ENCODE measurements at places on chromosomes 3 and 15.

GRCh38 chr3:28745436-28745835, 396.8 kb upstream of the AZI2 start:
- no peak for DNase-seq

DNA sequence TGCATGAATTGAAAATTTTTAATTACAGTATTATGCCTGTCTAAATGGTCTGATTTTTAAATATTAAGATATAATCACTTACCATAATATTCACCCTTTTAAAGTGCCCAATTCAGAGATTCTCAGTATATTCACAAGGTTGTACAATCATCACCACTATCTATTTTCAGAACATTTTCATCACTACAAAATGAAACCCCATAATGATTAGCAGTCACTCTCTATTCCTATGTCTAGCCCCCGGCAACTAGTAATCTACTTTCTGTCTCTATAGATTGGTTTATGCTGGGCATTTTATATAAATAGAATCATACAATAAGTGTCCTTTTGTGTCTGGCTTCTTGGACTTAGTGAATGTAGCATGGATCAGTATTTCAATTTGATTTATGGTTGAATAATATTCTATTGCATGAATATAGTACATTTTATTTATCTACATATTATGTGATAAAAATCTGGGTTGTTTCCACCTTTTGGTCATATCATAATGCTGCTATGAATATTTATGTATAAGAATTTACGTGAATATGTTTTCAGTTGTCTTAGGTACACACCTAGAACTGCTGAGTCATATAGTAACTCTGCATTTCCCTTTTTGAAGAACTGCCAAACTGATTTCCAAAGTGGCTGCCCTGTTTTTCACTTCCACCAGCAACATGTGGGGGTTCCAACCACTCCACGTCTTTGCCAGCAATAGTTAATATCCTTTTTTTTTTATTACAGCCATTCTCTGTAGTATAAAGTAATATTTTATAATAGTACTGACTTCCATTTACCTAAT, 485.7 kb upstream of the ZNF385D start:
- DNase-seq = no peak

DNA sequence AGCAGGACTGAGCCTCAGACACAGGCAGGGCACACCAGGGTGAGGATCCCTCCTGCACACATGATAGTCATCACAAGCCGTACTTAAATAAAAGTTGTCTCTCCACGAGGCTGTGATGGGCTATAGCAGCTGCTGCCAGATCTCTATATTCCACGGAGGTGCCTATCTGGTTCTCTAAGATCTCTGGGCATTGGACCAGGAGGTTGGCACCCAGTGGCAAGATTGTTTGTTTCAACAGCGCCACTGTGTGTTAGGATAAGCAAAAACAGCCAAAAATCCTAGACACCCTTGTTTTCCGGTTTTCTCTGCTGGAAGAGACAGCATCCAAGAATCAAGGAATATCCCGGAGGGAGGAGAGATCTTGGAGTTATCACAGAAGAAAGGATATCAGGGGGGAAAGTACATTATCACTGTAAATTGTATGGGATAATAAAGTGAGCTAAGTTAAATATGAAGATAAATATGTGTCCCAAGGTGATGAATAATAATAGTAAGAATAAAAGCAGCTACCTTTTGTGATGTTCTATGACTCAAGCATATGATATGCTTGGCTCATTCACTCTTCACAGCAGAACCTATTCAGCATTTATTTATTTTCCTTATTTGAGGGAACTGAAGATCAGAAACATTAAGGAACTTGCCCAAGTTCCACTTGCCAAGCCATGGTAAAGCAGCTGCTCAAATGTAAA, 90.6 kb upstream of the AKAP13 start:
- no peak for DNase-seq

DNA sequence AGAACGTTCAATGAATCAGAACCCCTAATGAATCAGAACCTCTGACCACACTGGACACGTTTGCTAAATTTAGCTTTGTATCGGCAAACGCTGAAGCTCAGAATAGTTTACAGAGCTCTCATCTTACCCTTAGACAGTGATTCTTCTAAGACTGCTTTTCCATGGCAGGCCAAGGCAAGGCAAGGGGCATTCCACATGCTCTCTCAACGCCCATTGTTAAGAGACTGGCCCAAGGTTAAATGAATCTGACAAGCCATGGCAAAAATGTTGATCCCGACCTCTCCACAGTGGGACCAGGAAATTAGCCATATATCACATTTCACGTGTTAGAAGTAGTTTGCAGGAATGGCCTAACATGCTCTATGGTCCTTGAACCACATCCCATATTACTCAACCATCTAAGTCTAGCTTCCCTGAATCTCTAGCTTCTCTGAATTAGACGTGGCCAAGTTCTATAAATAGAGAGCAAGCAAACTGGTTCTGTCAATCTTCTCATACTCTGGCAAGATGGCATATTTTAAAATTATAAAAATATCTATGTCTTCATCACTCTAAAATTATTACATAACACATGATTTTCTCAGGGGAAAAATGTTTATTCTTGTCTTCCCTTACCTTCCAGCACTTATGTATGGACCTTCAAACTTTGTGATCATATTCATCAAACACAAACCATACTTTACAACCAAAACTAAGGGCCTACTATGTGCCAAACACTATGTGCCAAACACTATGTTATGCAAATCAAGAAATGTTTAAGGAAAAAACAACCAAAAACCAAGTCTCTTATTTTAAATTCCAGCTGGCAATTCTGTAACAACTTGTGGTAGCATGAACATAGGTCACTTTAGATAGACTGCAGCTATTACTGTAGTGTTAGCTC, 54.3 kb downstream of the AAGAB start:
- DNase-seq = no peak

DNA sequence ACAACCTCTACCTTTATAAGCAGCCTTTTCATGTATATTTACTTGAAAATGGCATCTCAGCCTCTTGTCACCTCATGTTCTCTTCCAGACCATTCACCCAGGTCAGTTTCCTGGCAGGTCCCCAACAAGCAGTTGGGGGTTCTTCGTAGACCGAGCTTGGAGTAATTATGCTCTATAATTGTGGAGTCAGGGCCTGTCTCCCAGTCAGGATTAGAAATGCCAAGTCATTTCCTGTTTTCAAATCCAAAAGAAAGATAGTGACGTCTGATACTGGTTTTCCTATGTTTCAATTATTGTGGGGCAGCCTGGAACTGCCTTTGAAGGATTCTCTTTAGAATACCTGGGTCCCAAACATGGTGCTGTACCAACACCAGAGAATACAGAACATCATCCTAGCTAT, 430.6 kb downstream of the MECOM start:
- no peak for DNase-seq

DNA sequence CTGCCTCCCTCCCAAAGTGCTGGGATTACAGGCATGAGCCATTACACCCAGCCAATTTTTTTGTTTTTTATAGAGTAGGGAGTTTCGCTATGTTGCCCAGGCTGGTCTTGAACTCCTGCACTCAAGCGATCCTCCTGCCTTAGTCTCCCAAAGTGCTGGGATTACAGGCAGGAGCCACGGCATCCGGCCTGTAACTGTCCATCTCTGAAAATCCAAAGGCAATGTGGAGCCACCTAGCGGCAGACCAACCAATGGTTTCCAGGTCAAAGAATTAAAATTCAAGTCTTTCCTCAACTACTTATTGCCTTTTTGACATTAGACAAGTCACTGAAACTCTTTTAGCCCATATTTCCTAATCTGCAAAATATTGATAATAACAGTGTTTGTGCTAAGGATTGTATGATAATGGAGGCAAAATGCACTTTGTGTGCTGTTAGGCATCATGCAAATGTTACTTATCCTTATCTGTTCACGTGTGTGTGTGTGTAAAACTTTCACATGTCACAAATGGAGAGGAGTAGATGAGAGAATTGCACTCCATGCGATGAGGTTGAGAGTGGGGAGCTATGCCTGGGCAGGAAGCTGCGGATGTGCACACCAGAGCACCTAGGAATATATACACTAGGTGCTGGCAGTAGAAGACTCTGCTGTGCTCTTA, 48.7 kb downstream of the COL8A1 start:
- DNase-seq = no peak

DNA sequence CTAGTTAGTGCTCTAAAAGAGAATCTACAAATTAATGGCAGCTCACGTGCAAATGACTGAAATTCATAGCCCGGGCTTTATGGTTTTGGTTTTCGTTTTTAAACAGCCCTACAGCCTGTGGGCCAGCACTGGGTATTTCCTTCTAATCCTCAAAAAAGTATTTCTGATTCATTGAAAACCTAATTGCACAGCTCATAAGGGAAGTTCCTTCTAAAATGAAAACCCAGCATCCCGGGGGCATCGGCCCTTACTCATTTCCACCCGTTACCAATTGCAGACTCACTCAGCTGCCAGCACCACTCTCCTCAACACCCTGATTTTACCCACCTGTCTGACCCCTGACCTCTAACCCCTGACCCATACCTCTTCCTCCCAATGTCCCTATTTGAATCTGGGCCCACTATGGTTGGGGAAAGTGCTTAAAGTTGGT, 59.5 kb upstream of the ZNF148 start:
- no peak for DNase-seq

- DNase-seq = no peak
Observed at GRCh38 chr3:100500320-100500880, 8.0 kb downstream of the TMEM45A start.

DNA sequence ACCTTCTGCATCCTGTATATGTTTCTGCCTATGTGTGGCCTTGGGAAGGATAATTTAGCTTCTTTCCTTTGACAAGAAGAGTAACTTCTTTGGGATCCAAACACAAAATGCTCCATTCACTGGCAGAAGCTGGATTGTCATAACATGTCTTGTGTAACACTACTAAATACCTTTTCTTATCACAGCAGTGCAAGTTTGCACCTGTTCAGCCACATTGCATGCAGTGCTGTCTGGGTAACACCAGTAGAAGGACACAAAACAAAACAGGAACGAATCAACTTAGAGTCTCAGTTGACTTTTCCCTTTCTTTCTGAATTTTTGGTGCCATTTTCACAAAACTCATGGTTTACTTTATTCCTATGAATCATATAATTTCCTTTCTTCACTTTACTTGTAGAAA, 43.6 kb upstream of the TNIK start:
- DNase-seq = no peak

GRCh38 chr3:37770938-37771918, 90.5 kb upstream of the CTDSPL start:
- no peak for DNase-seq

- DNase-seq = no peak
Observed at GRCh38 chr15:53288542-53288941, 470.9 kb downstream of the WDR72 start.

DNA sequence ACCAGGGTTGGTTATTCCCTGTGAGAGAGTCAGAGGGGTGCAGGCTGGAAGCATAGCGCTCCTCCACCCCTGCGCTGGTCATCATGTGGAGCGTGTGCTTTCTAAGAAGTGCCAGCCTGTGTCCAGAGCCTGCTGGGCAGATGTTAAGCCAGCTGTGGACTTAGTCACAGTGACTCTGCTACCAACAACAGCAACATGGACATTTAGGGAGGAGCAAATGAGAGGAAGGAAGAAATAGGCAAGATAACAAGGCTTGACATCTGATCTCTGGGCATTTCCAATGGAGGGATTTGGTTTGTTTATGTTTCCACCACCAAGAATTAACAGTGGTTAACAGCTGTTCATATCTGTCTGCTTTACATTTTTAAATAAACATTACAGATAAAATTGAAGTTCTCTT, 36.4 kb upstream of the MYZAP start:
- no peak for DNase-seq

DNA sequence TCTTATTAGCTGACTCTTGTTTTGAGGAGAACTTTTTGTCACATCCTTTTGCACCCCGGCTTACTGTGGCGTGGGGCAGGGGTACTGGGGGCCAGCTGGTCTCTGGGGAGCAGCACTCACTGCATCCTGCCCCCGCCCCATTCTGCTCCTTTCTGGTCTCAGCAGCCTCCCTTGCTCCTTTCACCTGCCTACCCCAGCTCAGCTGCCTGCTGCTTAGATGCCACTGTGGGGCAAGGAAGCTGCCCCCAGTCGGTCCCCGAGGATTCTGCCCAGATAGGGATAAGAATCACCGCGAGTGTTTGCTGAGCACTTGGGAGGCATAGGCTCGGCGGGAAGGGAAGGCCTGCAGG, 32.0 kb downstream of the APBA2 start:
- no peak for DNase-seq

GRCh38 chr3:80994085-80994665, 767.3 kb downstream of the GBE1 start:
- no peak for DNase-seq

DNA sequence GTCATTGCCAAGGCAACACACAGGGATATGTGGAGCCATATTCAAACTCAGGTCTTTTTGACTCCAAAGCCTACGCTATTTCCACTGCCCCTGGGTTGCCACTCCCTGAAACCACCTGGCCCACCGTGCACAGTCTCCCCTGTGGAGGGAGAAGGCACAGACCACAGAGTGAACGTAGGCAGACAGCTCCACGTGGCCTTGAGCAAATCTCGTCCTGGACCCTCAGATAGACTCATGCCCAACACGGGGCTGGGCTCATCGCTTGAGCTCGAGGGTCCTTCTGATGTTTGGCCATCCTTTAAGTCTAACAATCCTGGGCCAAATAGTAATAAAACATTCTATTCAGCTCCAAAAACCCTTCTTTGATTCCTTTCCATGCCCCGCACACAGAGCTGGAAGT, 72.0 kb downstream of the CPN2 start:
- DNase-seq = no peak

GRCh38 chr3:62553811-62554210, 180.5 kb upstream of the FEZF2 start:
- no peak for DNase-seq

DNA sequence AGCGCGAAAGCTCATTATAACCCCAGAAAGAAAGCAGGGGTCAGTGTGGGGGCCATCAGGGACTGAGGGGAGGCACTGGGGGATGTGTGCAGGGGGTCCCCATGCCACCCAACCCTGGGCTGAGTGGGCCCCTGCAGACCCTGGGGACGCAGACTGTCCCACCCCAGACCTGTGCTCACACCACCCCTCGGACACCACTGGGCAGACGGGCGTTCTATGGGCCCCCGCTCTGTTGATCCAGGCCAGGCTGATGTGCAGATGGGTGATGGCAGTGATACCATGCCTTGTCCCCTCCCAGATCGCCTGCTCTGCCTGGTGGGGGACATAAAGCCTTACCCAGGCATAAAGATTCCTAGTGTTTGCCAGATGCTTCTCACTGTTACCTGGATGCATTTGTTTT, 259.7 kb upstream of the TLE3 start:
- no peak for DNase-seq

GRCh38 chr15:92749946-92750345, 94.4 kb upstream of the FAM174B start:
- DNase-seq = no peak

- DNase-seq = no peak
Observed at GRCh38 chr3:196699749-196700148, 12.3 kb downstream of the CEP19 start.

GRCh38 chr3:153161138-153161713, 800 bp upstream of the RAP2B start:
- DNase-seq = no peak

Data from NCI-H187 (cell line).